NCI-H1930 (cell line): ENCODE measurements at places on chromosomes 5 and 9.

- DNase-seq: no peak
These were observed 112.3 kb upstream of the NR3C1 start for GRCh38 chr5:143515829-143516228.

DNA sequence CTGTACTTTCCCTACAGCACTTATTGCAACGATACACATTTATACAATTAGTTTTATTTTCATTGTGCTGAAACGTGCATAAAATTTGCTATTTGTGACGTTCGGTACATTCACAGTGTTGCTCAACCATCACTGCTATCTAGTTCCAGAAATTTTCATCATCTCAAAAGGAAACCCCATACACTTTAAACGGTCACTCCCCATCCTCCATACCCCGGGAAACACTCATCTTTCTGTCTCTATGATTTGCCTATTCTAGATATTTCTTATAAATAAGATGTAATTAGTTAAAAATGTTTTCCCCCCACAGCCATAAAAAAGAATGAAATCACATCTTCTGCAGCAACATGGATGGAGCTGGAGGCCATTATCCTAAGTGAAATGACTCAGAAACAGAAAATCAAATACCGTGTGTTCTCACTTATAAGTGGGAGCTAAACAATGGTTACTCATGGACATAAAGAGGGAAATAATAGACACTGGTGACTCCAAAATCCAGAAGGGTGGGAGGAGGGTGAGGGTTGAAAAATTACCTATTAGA is 40.2 kb upstream of the TEX48 start:
- no peak for DNase-seq

- no peak for DNase-seq
These were observed 5.6 kb downstream of the AP3S1 start for GRCh38 chr5:115847290-115847689.

DNA sequence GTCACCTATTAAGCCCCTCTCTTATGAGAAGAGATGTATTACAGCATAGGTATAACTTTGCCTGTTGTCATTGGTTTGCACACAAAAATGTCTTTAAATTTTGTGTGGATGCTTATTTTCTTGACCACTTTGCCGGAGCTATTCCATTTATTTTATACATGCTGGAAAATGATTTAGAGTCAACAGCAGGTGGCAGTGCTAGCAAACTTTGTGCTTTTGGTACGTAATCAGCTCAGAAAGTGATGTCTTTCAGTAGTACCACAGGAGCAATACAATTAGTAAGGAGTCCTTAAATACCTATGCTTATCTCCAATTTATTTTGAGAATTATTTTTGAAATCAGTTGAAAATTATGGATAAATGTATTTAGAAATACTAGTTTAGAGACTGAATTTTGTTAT is 19.8 kb upstream of the NUDT12 start:
- DNase-seq: peak; percentile 8

- no peak for DNase-seq
These were observed 129.9 kb upstream of the ANKH start for GRCh38 chr5:15001517-15001916.

- DNase-seq: no peak
These were observed 27.2 kb upstream of the DEPDC1B start for GRCh38 chr5:60727033-60727679.

DNA sequence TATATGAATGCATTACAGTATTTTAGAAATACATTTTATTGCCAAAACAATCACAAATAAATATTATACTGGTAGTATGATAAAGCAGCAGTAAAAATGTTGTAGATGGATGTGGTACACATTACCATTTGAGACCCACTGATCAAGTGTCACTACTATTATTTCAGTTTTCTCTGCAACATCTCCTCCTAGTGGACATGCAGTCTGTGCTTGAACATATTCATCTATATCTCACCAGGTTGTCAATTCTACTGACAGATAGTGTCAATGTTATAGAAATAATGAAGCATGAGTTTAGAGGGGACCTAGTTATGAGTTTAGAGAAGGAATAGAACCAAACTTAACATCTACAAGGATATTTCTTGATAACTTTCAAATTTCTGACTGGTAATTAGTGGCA is 39.2 kb upstream of the ELOVL7 start:
- DNase-seq: no peak
